ENCODE measurements at places on chromosomes 12 and 14.

- peak; percentile 23 for DNase-seq
- H3K27ac ChIP-seq, result no peak overlapping the region
- no peaks in the 10 kb centered on the region for H3K36me3 ChIP-seq
- H3K4me1 ChIP-seq, result peaks cover 14% of the 10 kb centered on the region
- no peaks in the 10 kb centered on the region for H3K27me3 ChIP-seq
- H3K4me3 ChIP-seq, result no peak overlapping the region
Measured at GRCh38 chr14:32666308-32666707, 272.4 kb upstream of the NPAS3 start.

DNA sequence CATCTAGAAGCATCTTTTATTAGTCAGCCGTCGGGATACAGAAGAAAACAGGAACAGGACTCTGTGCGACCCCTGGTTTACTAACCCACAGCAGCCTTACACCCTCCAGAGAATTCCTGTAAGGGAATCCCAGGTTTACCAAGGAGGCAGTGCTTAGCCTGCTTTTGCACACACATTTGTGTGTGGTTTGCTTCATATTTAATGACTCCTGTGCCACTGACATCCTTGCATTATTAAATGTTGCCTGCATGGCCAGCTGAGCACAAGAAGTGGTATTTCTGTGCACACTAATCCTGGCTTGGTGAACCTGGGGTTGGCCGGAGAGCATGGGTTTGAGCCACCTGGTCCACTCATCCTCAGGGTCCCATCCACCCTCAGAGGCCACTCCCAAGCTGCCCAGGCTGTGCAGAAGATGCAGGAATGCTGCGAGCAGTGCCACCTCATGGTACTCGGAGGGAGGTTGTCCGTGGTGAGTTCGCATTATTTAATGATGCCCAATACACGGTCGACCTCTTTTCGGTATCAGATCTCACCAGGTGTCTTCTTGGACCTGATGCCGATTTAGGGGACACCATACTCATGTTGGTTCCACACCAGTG lies 152.4 kb upstream of the RTL1 start:
- H3K4me3 ChIP-seq, result no peak overlapping the region
- no peaks in the 10 kb centered on the region for H3K27me3 ChIP-seq
- H3K36me3 ChIP-seq, result peaks cover 20% of the 10 kb centered on the region
- DNase-seq, result no peak
- H3K4me1 ChIP-seq, result peaks cover 18% of the 10 kb centered on the region
- H3K27ac ChIP-seq, result no peak overlapping the region

DNA sequence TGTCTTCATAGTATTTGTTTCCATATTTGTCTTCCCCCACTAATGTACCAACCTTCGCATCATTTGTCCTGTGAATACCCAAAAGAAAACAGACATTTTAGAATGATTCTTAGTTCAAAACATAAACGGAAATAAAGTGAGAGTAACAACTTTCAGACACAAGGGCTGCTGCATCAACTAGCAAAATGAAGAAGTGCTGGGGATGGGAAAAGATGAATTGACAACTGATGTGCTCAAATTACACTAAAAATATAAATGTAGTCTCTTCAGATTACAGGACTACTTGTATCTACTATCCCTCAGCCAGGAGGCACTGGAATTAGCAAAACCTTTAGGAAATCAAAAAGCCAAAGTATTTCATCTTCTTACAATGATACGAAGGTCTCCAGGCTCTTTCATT lies 743 bp downstream of the NDUFA12 start:
- no peaks in the 10 kb centered on the region for H3K4me1 ChIP-seq
- peak overlapping the region; percentile 86 for H3K4me3 ChIP-seq
- H3K27ac ChIP-seq, result peak overlapping the region; percentile 81

- peaks cover 31% of the 10 kb centered on the region for H3K4me1 ChIP-seq
- H3K27me3 ChIP-seq, result no peaks in the 10 kb centered on the region
- H3K4me3 ChIP-seq, result peak overlapping the region; percentile 62
- H3K27ac ChIP-seq, result peak overlapping the region; percentile 96
- H3K36me3 ChIP-seq, result no peaks in the 10 kb centered on the region
Measured at GRCh38 chr12:107027636-107028053, 40.7 kb upstream of the MTERF2 start.

GRCh38 chr12:99393763-99394162 lies 253.8 kb upstream of the GARIN6 start:
- no peak overlapping the region for H3K4me3 ChIP-seq
- DNase-seq, result no peak
- no peak overlapping the region for H3K27ac ChIP-seq

GRCh38 chr12:89085421-89085820 lies 266.9 kb downstream of the DUSP6 start:
- no peaks in the 10 kb centered on the region for H3K27me3 ChIP-seq
- DNase-seq, result no peak
- H3K27ac ChIP-seq, result no peak overlapping the region
- H3K4me1 ChIP-seq, result peaks cover 17% of the 10 kb centered on the region
- no peak overlapping the region for H3K4me3 ChIP-seq
- no peaks in the 10 kb centered on the region for H3K36me3 ChIP-seq

- no peaks in the 10 kb centered on the region for H3K36me3 ChIP-seq
- H3K4me3 ChIP-seq, result no peak overlapping the region
- H3K27ac ChIP-seq, result no peak overlapping the region
- no peaks in the 10 kb centered on the region for H3K27me3 ChIP-seq
Measured at GRCh38 chr12:41362510-41362909, 174.4 kb downstream of the PDZRN4 start.

GRCh38 chr12:99847936-99848335 lies 136.8 kb downstream of the ANKS1B start:
- H3K4me3 ChIP-seq, result no peak overlapping the region
- no peak for DNase-seq
- H3K27me3 ChIP-seq, result no peaks in the 10 kb centered on the region
- H3K36me3 ChIP-seq, result no peaks in the 10 kb centered on the region
- H3K27ac ChIP-seq, result no peak overlapping the region

DNA sequence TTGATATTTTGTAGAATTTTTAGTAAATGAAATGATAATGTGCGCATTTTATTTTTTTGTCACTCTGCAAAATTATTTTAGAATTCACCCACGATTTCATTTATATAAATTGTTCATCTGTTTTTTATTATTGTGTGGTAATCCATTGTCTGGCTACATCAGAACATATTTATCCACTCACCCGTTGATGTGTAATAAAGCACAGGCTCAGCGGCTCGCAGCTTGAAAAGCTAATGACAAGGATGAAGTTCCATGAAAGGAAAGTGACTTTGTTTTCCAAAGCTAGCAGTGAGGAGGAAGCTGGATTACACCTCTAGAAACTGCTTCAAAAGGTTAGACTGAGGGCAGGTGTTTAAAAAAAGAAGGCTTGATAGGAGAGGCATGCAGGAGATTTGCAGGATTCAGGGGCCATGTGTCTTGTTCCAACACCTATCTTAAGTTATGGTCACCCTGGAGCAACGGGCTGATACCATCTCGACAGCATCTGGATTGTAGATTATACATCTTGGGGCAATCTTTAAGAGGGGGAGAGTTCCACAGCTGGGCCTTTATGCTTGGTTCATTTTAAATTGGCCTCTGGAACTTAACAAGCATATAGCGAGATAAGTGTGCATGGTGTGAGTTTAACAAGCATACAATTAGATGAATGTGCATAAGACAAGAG lies 194.1 kb downstream of the TMTC3 start:
- no peaks in the 10 kb centered on the region for H3K27me3 ChIP-seq
- peak overlapping the region; percentile 17 for H3K27ac ChIP-seq
- peaks cover 74% of the 10 kb centered on the region for H3K4me1 ChIP-seq
- H3K36me3 ChIP-seq, result no peaks in the 10 kb centered on the region
- no peak overlapping the region for H3K4me3 ChIP-seq
- DNase-seq, result peak; percentile 71

DNA sequence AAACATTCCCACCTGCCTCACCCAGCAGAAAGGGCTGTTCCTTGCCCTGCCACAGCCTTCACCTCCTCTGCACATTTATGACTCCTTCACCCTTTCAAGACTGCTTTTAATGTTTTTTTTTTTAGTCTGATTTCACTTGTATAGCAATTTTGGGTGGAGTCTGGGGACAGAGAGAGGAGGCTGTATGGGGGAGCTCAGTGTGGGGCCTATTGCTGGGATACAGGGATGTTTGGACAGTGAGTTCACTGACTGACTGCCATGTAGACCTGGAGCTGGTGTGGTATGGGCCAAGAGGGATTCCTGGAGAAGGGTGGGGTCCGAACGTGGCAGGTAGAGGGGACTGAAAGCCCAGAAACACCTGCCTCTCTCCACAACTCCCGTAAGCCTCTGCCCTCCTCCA lies 1.9 kb upstream of the KRT85 start:
- H3K4me3 ChIP-seq, result no peak overlapping the region
- peak; percentile 10 for DNase-seq
- no peaks in the 10 kb centered on the region for H3K36me3 ChIP-seq
- H3K27ac ChIP-seq, result no peak overlapping the region
- H3K27me3 ChIP-seq, result peaks cover 30% of the 10 kb centered on the region

- DNase-seq, result no peak
- H3K4me1 ChIP-seq, result no peaks in the 10 kb centered on the region
Measured at GRCh38 chr14:99401621-99402284, 78.9 kb downstream of the SETD3 start.

DNA sequence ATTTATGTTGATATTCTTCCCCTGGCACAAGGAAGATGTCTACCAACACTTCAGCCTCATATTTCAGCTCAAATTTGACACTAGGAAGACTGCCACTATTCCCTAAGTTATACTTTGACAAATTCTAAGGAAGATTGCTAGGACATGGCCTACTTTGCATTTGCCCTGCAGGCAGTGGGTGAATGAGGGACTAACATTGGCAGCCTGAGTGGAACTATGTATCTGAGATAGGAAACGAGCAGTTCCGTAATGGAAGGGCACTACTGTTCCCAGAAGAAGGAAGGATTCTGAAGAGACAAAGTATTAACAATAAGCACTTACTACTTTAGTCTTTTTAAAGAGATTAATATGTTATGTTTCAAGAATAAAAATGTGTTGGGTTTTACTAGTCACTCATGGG lies 115.1 kb downstream of the SLC16A7 start:
- no peaks in the 10 kb centered on the region for H3K27me3 ChIP-seq
- no peak overlapping the region for H3K4me3 ChIP-seq
- no peak for DNase-seq

GRCh38 chr14:71228711-71229110 lies 321.5 kb downstream of the PCNX1 start:
- no peak overlapping the region for H3K4me3 ChIP-seq
- no peak overlapping the region for H3K27ac ChIP-seq
- no peaks in the 10 kb centered on the region for H3K36me3 ChIP-seq
- H3K27me3 ChIP-seq, result no peaks in the 10 kb centered on the region
- DNase-seq, result peak; percentile 10

- H3K27me3 ChIP-seq, result no peaks in the 10 kb centered on the region
- no peaks in the 10 kb centered on the region for H3K36me3 ChIP-seq
- DNase-seq, result no peak
- no peaks in the 10 kb centered on the region for H3K4me1 ChIP-seq
Measured at GRCh38 chr14:95340201-95340697, 20.5 kb upstream of the CLMN start.

DNA sequence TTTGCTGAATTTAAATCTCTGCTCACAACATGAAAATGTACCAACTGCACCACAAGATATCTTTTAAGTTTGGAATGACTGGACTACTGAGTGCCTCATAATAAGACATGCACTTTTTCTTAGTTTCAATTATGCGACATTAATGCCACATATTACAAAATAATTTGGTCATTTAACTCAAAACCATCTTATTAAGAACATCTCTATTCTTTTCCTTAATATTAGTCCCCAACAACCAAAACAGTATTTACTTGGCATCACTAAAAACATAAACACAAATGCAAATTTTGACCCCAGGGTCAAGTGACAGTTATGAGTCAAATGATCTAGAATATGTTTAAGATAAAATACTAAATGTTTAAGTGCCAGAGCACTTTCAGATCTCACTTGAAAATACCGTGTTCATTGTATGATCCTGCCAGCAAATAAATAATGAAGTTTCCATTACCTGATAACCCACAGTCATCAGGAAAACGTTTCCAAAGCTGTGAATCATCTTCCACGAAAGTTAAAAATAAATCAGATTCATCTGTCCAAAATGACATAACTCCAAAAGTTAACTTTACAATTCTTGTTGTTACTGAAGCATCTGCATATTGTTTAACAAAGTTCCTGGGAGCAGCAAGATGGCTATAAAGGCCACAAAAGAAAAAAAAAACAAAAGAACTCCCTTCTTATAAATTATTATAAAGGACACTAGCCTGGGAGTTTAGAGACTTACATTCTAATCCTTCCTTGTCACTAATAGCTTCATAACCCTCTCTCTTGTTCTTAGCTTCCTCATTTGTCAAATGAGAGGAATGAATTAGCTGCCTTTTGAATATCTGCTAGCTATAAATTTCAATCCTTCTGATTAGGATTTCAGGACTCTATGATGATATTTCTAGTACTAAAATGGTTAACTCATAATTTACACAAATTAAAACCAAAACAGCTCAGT lies 30.5 kb upstream of the AP4S1 start:
- peak overlapping the region; percentile 83 for H3K27ac ChIP-seq
- DNase-seq, result peak; percentile 69
- peaks cover 3% of the 10 kb centered on the region for H3K36me3 ChIP-seq
- peaks cover 17% of the 10 kb centered on the region for H3K4me1 ChIP-seq
- peak overlapping the region; percentile 25 for H3K4me3 ChIP-seq

DNA sequence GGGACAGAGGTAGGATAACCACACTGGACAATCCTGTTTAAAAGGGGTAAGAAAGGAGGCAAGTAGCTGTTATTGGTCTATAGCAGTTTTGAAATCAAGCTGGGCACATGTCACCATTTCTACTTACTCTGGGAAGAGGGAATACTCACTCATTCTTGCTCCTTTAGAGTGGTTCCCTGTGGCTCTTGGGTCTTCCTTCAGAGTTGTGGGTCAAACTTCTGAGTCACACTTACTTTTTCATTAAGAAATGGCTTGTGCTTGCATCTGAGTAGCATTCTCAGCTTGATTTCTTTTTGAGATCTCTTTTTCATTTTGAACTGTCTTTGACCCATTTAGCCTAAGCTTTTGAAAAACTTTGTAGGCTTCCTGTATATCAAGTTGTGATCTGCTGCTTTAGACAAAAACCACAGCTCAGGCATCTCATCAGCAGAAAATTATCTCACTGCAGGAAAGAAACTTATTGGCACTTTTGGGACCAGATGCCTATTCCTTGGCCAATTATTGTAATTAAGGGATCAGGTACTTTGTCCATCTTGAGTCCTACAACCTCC lies 122.2 kb downstream of the AEBP2 start:
- H3K36me3 ChIP-seq, result no peaks in the 10 kb centered on the region
- H3K27me3 ChIP-seq, result no peaks in the 10 kb centered on the region
- H3K27ac ChIP-seq, result no peak overlapping the region
- no peaks in the 10 kb centered on the region for H3K4me1 ChIP-seq
- no peak overlapping the region for H3K4me3 ChIP-seq

- H3K4me3 ChIP-seq, result no peak overlapping the region
- DNase-seq, result no peak
- H3K27ac ChIP-seq, result no peak overlapping the region
Measured at GRCh38 chr14:48384821-48385220, 709.4 kb upstream of the MDGA2 start.

DNA sequence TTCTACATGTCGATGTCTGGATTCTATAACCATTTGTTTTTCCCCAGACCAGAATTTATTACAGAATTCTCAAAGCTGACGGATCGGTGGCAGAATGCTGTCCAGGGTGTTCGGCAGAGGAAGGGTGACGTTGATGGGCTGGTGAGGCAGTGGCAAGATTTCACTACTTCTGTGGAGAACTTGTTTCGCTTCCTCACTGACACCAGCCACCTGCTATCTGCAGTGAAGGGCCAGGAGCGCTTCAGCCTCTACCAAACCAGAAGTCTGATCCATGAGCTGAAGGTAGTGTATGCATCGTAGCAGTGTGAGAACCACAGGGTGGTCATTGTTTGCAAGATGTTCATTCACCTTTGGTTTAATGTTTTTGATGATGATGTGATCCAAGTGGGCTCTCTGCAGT lies 124.0 kb downstream of the ESR2 start:
- no peaks in the 10 kb centered on the region for H3K4me1 ChIP-seq
- no peaks in the 10 kb centered on the region for H3K36me3 ChIP-seq
- H3K27ac ChIP-seq, result no peak overlapping the region
- DNase-seq, result no peak
